Heart right ventricle (tissue), 16 donors: ENCODE measurements at places on chromosomes 13 and 19.
A peak's percentile ranks its signal among the peaks of the same experiment; 100 is the strongest.

DNA sequence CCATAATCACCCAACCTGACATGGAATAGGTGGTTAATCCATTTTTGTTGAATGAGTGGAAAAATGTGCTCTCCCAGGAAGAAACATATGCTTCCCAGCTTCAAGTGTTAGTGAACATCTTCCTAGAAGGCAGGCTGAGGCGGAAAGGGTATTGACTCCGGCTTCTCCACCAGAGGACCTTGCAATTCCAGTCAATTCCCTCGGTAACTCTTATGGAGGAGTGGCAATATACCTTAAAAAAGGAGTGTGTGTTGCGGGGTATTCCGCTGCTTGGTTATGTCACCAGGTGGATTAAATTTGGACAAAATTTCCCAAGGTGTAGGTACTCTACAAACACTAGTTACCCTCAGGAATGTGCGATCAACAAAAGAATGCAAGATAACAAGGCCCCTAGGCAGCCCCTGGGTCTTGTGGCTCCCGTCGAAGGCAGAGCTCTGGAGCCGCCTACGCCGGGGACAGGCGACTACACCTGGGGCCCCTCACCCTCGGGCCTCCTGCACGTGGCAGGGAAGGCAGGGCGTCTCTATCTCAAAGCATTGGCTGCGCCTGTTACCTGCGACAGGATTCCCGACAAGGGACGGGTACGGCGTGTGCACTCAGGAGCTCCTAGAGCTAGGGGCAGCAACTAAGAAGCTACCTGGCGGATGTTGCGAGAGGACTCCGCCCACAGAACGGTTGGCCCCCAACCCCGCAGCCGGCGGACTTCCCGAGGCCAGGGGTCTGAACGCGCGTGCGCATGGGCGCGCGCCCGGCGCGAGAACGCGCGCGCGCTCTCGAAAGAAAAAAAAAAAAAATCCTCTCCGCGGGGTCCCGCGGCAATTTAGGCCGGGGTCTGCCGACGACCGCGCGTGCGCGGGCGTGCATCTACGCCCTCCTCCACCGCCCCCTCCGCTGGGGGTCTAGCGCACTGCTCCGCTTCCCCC, at the start of gene WDR87:
Gene WDR87, minus strand, starts transcription at position 649 of the 923 bp plus-strand sequence. CDS start 8,355 bp downstream, outside the sequence.
- no peak for DNase-seq

DNA sequence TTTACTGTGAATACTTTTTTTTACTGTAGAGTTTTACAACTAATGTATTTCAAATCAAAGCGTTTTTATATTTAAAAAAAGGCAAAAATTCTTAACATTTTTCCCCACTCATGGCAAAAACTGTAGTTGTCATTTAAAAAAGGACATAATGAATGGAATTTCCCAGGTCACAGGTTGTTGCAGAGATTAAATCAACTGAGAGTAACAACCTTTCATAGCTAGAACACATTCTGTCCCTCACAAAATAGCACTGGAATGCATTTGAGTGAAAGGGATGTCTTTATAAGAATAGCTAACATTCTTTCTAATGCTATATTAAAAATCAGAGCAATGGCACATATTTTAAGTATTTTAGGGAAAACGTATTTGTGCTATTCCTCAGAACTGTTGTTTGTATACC, 1393.3 kb upstream of the ATXN8OS start:
- DNase-seq = no peak

DNA sequence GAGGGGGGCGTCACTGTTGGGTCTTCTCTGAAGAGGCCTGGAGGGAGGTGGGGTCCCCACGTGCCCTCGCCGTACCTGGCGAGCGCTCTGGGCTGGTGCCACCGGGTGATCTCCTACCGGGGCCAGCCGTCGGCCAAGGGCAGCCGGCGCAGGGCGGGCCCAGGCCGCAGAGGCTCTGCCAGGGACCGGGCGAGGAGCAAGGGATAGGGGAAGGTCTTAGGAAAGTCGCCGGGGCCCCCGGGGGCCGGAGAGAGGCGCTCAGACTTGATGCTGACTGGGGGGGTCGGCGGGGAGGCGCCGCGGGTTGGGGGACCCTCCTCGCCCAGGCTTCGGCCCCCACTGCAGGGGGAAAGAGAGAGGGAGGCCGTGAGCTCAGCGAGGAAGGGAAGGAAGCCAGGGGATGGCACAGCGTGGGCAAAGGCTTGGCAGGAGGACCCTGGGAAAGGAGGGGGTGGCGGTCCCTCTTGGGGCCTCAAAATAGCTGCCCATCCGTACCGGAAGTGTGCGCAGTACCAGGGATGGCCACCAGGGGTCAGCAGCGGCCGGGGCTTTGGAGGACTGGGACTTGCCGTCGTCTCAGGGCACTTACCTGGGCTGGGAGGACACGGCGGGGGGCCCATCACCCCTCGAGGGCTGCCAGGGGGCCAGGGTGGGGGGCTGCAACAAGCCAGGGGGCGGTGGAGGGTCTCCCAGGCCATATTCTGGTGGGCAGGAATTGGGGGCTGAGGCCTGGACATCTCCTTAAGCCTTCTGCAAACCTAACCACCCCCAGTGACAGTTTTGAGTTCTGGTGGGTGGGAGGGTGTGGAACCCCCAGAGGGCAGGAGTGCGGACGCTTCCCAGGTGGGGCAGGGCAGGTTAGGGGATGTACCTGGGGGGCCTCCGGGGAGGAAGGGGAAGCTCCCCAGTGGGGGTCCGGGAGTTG, 7.7 kb upstream of the TMEM161A start:
- peak; percentile 83 for DNase-seq

GRCh38 chr13:113862931-113863523, 849 bp downstream of the GAS6 start:
- DNase-seq = no peak

DNA sequence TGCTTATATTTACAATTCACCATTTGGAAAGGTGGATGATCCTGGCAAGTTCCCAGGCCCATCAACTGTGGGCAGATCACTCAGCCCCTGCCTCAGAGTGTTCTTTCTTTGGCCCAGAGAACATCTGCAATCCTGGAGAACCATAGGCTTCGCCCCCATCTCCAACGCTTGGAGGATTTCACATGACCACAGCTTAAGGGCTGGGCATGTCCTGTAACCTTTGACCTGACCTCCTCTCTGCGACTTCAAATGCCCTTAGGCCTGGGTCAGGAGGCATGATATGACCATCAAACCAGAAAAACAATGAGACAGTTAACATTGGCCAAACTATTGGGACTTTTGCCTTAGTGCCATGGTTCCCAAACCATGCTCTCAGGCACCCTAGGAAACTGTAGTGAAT, 7.2 kb upstream of the MBNL2 start:
- no peak for DNase-seq

DNA sequence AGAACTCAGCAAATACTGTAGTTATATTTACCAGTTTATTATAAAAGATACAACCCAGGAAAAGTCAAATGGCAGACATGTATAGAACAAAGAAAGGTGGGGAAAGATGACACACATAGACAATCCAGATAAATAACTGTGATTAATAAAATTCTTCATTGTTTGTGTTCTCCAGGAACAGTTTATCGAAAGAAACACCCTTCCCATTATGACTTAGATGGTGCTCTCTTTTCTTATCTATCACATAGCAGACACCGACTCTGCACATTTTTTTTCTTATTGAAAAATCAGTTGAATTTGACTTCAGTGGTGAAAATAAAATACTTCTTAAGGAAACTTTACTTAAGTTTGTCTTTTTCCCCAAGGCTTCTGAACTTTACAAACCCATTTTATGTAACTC, 6.2 kb downstream of the ZNF708 start:
- DNase-seq = no peak

DNA sequence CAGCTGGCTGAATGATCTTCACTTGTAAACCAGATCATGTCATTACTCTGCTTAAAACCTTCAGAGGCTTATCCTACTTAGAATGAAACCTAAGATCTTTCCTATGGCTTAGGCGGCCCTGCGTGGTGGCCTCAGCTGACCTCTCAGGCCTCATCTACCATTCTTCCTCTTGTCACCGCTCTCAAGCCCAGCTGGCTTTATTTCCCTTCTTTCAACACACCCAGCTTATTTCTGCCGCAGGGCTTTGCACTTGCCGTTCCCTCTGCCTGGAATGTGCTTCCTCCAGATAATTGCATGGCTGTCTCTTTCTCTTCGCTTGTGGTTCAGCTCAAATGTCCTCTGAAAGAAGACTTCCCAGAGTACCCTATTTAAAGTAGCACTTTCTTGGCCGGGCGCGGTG, 3.6 kb upstream of the ASF1B start:
- no peak for DNase-seq
